ENCODE measurements at places on chromosomes 5 and 9. TPM values are rescaled to one million over a fixed set of nuclear protein-coding genes. Genes with fewer than 3 reads are reported as not detected.

Gene MYMK
- total RNA-seq = not detected

Gene NR4A3
- 35.7 TPM for total RNA-seq

Gene TRAF1
- 169 TPM for total RNA-seq

Gene GRXCR2
- not detected for total RNA-seq

Gene DCTN4
- 33.7 TPM for total RNA-seq

Gene SLC6A7
- not detected for total RNA-seq

Gene ERMP1
- total RNA-seq = 6.6 TPM

Gene GFM2
- 30.9 TPM for total RNA-seq

Gene ADRB2
- 0.23 TPM for total RNA-seq

Gene PCDHA9
- not detected for total RNA-seq

Data from activated naive CD8-positive, alpha-beta T cell treated with anti-CD3 and anti-CD28 coated beads for 36 hours (primary cell).